ENCODE measurements at places on chromosomes 7 and 10. TPM values are rescaled to one million over a fixed set of nuclear protein-coding genes. Genes with fewer than 3 reads are reported as not detected.

Gene GRID2IP
- total RNA-seq: not detected

Gene SPDYE2B
- total RNA-seq: not detected

Gene OR2A12
- total RNA-seq: not detected

Gene NYAP1
- 0.32 TPM for total RNA-seq

Gene LYZL2
- not detected for total RNA-seq

Gene FBXW4
- total RNA-seq: 106 TPM

Gene GARIN1A
- 0.97 TPM for total RNA-seq

Data from left ventricle myocardium superior (tissue), 1 donor.